ENCODE measurements at places on chromosomes 2 and 18. TPM values are rescaled to one million over a fixed set of nuclear protein-coding genes. Genes with fewer than 3 reads are reported as not detected.

- DNase-seq, result no peak
- no peak overlapping the region for H3K27ac ChIP-seq
- no peak overlapping the region for H3K4me3 ChIP-seq
- no peaks in the 10 kb centered on the region for H3K36me3 ChIP-seq
Measured at GRCh38 chr2:112885506-112885902, 25.5 kb upstream of the IL37 start.

GRCh38 chr2:240423788-240424191 is 11.7 kb upstream of the GPC1 start:
- no peaks in the 10 kb centered on the region for H3K27me3 ChIP-seq
- H3K27ac ChIP-seq, result no peak overlapping the region
- H3K36me3 ChIP-seq, result no peaks in the 10 kb centered on the region
- H3K4me3 ChIP-seq, result no peak overlapping the region
- H3K4me1 ChIP-seq, result no peaks in the 10 kb centered on the region

ALK gene
- 12.4 TPM for total RNA-seq

STEAP3 gene
- total RNA-seq, result 7.0 TPM

GRCh38 chr18:48801728-48802542 is 148.8 kb downstream of the SMAD7 start:
- peaks cover 49% of the 10 kb centered on the region for H3K36me3 ChIP-seq
- no peaks in the 10 kb centered on the region for H3K27me3 ChIP-seq
- peak overlapping the region; percentile 44 for H3K27ac ChIP-seq
- DNase-seq, result no peak

DNA sequence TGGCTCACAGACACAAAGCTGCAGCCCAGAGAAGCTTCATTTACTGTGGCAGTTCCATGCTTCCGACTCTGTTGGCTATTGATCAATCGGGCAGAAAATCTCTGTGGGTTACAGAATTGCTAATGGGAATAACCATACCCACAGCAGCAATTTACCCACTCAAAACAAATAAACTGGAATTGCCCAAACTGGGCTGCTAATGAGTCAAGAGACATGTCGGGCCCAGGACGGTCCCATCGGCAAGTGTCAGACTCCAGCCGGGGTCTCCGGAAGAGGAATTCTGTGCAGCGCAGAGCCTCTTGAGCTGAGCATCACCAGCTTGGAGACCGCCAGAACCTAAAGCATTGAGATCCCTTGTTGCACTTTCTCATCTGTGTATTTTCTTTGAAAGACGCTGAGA is 67.8 kb downstream of the TMEM18 start:
- H3K4me3 ChIP-seq, result no peak overlapping the region
- H3K4me1 ChIP-seq, result peaks cover 4% of the 10 kb centered on the region
- H3K36me3 ChIP-seq, result no peaks in the 10 kb centered on the region
- no peak overlapping the region for H3K27ac ChIP-seq

ATP8B1 gene
- 12.0 TPM for total RNA-seq

DNA sequence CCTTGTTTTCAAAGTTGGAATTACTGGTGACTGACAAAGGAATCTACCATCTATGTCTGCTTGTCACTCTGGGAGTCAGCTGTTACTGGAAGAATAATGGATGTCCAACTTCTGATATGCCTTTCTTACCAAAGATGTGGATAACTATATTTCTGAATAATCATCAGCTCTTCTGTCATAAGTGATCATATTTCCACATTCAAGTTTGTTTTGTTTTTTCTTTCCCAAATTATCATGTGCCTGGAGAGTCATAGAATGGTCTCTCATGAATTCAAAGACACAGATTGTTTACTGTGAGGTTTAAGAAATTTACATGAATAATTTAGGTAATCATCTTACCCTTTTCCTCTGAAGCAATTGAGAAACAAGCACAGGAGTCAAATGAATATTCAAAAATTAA is 986.7 kb upstream of the CDH2 start:
- no peak for DNase-seq
- no peaks in the 10 kb centered on the region for H3K27me3 ChIP-seq
- no peak overlapping the region for H3K4me3 ChIP-seq
- H3K27ac ChIP-seq, result no peak overlapping the region
- no peaks in the 10 kb centered on the region for H3K4me1 ChIP-seq

FBXO41 gene
- total RNA-seq, result 20.1 TPM

DNA sequence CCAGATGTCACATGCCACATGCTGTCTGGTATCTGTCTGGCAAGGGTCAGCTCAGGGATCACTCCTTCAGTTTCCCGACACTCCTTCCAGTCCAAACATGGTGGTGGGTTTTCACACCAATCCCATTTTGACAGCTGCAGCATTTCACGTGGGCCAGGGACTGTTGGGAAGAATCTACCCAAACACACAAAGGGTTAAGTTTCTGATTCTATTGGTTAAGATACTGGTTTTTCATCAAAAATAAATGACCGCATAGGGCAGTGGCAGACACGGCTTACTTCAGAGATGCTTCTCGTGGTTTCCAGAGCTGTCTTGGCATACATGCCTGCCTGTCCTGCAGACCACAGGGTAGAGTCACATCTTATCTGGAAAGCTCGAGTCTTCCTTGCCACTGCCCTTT is 79.7 kb downstream of the PSMG2 start:
- H3K36me3 ChIP-seq, result no peaks in the 10 kb centered on the region
- no peak for DNase-seq
- no peaks in the 10 kb centered on the region for H3K4me1 ChIP-seq
- no peak overlapping the region for H3K27ac ChIP-seq

DNA sequence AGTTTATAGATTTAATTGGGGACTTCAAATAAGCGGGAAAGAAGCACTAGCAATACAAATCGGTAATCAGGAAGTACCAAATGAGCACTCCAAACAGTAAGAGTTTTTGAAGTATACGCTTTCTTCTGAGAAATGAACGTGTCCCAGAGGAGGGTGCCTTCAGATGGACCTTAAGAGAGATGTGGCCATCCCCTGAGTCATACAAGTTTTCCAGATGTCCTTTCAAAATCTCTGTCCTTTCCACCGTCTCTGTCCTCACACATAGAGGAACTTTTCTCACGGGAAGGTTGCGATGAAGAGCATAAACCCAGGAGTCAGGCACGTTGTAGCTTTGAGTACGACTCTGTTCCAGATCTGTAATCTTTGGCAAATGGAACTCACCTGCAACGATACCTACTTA is 1.7 kb upstream of the SMAD2 start:
- peaks cover 6% of the 10 kb centered on the region for H3K4me1 ChIP-seq
- no peak overlapping the region for H3K4me3 ChIP-seq
- DNase-seq, result no peak
- H3K27me3 ChIP-seq, result no peaks in the 10 kb centered on the region
- H3K36me3 ChIP-seq, result no peaks in the 10 kb centered on the region

- no peaks in the 10 kb centered on the region for H3K36me3 ChIP-seq
- no peaks in the 10 kb centered on the region for H3K27me3 ChIP-seq
- DNase-seq, result no peak
- no peak overlapping the region for H3K4me3 ChIP-seq
Measured at GRCh38 chr2:160936044-160936806, 224.0 kb upstream of the TANK start.

ANKRD30B gene
- total RNA-seq, result 0.33 TPM

HOXD3 gene
- 11.2 TPM for total RNA-seq

DNA sequence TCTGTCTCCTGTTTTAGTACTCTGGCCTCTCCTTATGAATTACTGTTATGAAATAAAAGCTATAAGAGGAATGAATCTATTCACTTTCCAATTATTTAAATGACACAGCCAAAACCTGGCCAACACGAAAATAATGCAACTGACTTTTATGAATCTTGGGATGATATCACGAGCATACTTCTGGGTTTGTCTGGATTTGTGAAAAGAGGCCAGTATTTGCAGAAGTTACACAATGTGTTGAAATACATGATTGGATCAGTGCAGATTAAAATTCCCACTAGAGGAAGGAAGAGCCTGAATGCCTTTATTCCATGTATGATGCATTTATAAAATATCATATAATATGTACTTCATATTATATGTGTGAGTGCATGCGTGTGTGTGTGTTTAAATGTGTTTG is 418.2 kb downstream of the GRB14 start:
- DNase-seq, result no peak
- H3K36me3 ChIP-seq, result no peaks in the 10 kb centered on the region
- no peak overlapping the region for H3K4me3 ChIP-seq
- H3K27ac ChIP-seq, result no peak overlapping the region

GRCh38 chr2:235413064-235413463 is 80.8 kb upstream of the AGAP1 start:
- no peaks in the 10 kb centered on the region for H3K27me3 ChIP-seq
- no peaks in the 10 kb centered on the region for H3K36me3 ChIP-seq
- H3K4me1 ChIP-seq, result peaks cover 4% of the 10 kb centered on the region
- no peak for DNase-seq
- H3K4me3 ChIP-seq, result no peak overlapping the region
- no peak overlapping the region for H3K27ac ChIP-seq

- H3K27ac ChIP-seq, result no peak overlapping the region
- no peaks in the 10 kb centered on the region for H3K4me1 ChIP-seq
- H3K36me3 ChIP-seq, result no peaks in the 10 kb centered on the region
- DNase-seq, result no peak
Measured at GRCh38 chr2:138830547-138830946, 50.4 kb upstream of the NXPH2 start.

- H3K27ac ChIP-seq, result no peak overlapping the region
- H3K4me1 ChIP-seq, result no peaks in the 10 kb centered on the region
- H3K27me3 ChIP-seq, result no peaks in the 10 kb centered on the region
Measured at GRCh38 chr2:40384714-40385113, 67.2 kb downstream of the SLC8A1 start.

- H3K27ac ChIP-seq, result no peak overlapping the region
- no peak overlapping the region for H3K4me3 ChIP-seq
- no peak for DNase-seq
- peaks cover 25% of the 10 kb centered on the region for H3K4me1 ChIP-seq
Measured at GRCh38 chr2:240825476-240825875, 5.5 kb upstream of the KIF1A start.

DNA sequence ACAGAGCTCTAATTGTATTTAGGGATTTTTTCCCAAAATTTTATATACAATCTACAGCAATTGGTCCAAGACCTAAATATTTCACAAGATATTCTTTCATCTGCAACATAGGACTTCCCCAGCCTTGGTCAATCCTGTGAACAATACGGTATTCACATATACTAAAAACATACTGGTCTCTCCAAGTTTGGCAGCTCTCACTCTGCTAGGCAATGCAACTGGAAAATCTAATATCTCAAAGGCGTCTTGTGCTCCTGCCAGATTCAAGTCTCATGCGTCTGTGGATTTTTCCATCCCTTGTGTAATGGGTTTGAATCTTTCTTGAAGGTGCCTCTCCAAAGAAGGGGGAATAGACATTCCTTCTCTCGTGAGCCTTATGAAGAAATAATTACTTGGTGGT is 27.4 kb upstream of the MBOAT2 start:
- H3K27ac ChIP-seq, result no peak overlapping the region
- H3K36me3 ChIP-seq, result no peaks in the 10 kb centered on the region
- H3K4me1 ChIP-seq, result peaks cover 8% of the 10 kb centered on the region
- DNase-seq, result no peak
- H3K4me3 ChIP-seq, result no peak overlapping the region
- H3K27me3 ChIP-seq, result no peaks in the 10 kb centered on the region

ZNF638 gene
- 317 TPM for total RNA-seq

DNA sequence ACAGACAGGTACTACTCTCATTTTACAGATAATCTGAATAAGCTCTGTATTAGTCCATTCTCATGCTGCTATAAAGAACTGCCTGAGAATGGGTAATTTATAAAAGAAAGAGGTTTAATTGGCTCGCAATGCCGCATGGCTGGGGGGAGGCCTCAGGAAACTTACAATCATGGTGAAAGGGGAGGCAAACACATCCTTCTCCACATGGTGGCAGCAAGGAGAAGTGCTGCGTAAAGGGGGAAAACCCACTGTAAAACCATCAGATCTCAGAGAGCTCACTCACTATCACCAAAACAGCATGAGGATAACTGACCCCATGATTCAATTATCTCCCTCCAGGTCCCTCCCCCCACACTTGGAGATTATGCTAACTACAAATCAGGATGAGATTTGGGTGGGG is 254.4 kb downstream of the KCNE4 start:
- H3K36me3 ChIP-seq, result no peaks in the 10 kb centered on the region
- DNase-seq, result no peak
- H3K27me3 ChIP-seq, result no peaks in the 10 kb centered on the region
- no peaks in the 10 kb centered on the region for H3K4me1 ChIP-seq
- H3K27ac ChIP-seq, result no peak overlapping the region

All from spinal cord (tissue), 10 donors.